CD8-positive, alpha-beta memory T cell (primary cell): ENCODE measurements at places on chromosomes 4 and X. TPM values are rescaled to one million over a fixed set of nuclear protein-coding genes. Genes with fewer than 3 reads are reported as not detected.

GRCh38 chr4:183289688-183290087, 30.4 kb downstream of the CLDN22 start:
- no peak for DNase-seq

- no peak for DNase-seq
Measured at GRCh38 chr4:70765368-70765767, 43.6 kb downstream of the RUFY3 start.

ETDB gene
- not detected for total RNA-seq

- DNase-seq: no peak
Measured at GRCh38 chrX:7689791-7690412, 153.1 kb upstream of the VCX start.

DNA sequence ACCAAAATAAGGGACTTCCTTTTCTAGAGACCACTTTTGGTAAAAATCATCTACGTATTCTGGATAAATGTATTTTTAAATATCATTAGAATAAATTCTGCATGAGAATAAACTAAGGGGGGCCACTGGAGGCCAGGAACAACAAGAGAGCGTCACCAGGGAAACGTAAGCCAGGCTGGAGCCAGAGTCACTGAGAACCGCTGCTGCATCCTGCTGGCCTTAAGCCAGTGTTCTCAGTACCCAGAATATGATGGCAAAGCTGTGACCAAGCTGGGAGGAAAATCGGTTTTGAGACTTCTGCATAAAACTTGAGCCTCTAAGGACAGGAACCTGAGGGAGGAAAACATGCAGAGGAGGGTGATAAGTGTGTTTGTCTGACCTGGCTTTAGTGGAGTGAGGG, 63.0 kb upstream of the FAM9A start:
- no peak for DNase-seq

DNA sequence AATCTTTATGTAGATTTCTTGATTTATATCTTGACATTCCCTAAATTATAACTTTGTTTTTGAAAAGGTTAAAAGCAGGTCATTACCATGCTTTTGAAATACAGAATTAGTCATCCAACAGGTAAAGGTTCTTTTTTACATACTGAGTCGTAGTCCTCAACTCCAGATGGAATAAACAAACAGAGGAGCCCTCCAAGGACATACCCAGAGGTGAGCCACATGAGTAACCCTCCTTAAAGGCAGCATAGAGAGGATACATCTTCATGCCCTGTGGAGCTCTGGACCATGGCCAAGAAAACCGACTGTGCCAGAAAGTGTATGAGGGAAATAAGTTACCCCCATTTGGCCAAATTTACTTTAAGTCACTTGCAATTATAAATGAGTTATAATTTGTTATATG, 95.3 kb upstream of the MCF2 start:
- no peak for DNase-seq

DNA sequence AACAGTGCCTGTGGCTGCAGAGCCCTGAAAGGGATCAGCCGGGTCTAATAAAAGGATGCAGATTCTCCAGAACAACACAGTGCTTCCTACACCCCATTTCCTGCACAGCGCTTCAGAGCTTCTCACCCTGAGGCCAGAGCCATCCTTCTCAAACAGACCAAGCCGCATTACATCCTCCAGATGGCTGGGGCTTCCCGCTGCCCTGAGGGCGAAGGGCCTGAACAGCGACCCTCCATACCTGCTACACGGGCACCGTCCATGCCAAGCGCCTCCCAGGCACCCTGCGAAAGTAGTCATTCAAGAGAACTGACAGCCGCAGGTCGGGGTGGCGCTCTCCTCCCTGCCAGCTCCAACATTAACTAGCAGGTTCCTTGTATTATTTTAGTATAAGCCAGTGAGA, 36.5 kb downstream of the ACOX3 start:
- DNase-seq: no peak

DNA sequence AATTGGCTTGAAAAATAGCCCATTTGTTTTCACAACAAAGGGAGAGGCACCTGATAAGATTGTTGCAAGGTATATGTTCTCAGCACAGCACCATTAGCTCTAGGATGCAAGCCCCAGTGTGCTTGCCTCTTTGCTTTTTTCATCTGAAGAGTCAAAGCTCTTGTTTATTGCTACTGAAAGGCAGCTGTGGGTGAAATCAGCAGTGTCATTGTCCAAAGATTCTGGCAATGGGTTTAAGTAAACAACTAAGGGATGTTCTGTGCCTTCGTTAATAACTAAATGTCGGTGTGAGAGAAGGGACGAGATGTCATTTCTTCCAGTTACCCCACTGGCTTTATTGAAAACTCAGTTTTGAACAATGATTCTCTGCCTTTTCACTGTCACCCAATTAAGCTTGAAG, 567.7 kb downstream of the KCNIP4 start:
- no peak for DNase-seq

GRCh38 chr4:56906489-56907393, 959 bp upstream of the REST start:
- DNase-seq: peak; percentile 6

DNA sequence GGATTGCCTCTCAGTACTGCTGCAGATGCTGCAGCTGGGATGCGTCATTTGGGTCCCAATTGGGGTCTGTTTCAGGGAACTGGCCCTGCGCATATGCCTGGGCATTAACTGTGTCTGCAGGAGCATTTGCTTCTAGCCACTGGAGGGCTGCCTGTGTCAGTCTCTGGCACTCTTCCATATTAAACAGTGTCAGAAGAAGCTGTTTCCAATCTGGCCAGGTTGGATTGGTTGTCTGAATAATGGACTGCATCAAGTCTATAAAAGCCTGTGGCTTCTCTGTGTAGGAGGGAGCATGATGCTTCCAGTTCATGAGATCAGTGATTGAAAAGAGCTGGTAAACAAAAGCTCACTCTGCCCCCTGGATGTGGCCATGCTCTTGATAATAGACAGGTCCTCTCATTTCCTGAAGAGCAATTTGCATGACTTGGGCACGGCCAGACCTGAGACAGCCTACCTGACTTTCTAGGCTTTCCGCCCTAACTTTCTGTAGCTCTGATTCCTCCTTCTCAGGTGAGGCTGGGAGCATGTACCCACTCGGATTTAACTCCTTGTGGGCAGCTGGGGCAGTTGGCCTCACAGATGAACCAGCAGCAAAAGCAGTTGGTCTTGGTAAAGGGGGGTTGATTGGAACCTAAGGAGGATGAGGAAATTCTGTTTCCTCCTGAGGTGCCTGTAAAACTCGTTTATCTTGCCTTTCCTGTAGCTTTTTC, 29.2 kb downstream of the SULT1E1 start:
- DNase-seq: no peak

DNA sequence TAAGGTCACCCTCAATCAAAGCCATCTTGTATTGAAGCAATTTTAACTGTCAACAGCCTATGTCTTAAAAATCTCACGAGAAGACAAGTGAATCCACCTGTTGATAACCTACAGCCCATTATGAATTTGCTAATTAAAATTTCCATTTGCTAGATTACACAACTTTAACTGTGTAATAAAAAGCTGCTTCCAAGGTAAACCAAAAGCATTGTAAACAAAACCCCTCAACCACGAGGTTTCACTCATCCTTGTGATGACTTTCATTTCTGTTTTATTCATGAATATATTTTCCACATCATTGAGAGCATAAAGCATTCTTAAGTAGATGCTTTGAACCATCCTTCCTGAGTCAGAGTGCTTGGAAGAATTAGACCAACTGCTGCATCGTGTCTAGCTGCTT, 217.5 kb upstream of the GYPA start:
- DNase-seq: no peak

CYBB gene
- 3.0 TPM for total RNA-seq

DNA sequence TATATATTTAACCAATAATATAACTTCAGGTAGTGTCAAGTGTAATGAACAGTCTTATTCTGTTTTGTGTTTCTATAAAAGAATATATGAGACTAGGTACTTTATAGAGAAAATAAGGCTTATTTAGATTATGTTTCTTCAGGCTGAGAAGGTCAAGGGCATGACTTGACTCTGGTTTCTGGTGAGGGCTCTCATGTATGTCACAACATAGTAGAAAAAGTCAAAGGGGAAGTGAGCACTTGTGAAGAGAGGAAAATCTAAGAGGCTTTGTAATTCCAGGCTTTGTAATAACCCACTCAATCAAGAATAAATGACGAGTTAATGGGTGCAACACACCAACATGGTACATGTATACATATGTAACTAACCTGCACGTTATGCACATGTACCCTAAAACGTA, 27.6 kb downstream of the PRR32 start:
- DNase-seq: no peak

- DNase-seq: no peak
Measured at GRCh38 chr4:1504595-1505500, 98.6 kb upstream of the NKX1-1 start.

- no peak for DNase-seq
Measured at GRCh38 chrX:85611926-85612325, 232.5 kb upstream of the POF1B start.

ANOS1 gene
- not detected for total RNA-seq

FAM184B gene
- total RNA-seq: not detected

GRCh38 chr4:152342293-152342692, 193.6 kb downstream of the FBXW7 start:
- DNase-seq: no peak

GRCh38 chrX:75086731-75087195, 69.3 kb downstream of the ABCB7 start:
- DNase-seq: no peak

- no peak for DNase-seq
Measured at GRCh38 chr4:153294631-153295030, 49.9 kb upstream of the MND1 start.

GRCh38 chrX:23832721-23833120, 49.7 kb downstream of the SAT1 start:
- DNase-seq: no peak

DNA sequence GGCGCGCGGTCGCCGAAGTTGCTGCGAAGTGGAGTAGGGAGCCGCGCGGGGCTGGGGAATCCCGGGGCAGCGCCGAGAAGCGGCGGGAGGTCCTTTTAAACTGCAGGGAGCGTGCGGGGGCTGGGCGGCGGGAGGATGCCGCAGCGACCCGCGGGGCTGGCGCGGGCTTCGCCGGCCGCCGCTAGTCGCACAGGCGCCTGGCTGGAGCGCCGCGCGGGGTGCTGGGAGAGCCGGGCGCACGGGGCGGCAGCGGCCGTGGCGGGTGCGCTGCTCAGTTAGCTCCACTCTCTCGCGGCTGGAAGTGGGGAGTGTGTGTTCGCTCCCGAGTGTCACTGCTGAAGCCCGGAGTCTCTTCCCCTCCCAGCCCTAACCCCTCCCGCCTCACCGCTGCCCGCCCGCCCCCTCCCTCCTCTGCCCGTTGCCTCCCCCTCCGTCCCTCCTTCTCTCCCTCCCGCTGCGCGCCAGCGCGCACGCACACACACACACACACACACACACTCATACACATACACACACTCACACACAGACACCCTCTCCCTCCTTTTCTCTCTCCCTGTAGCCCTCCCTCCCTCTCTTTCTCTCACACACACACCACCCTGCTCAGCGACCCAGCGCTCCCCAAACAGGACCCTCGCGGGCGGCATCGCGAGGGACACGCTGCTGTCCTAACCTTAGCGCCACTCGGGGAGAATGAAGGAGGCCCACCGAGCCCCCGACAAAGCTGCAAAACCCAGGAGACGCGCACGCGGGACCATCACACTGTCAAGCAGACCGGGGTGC, at the start of gene NDNF:
TSS of gene NDNF (minus strand) at position 312 of the 780 bp plus-strand sequence. CDS start 26,698 bp downstream, outside the sequence.
- peak; percentile 47 for DNase-seq

DNA sequence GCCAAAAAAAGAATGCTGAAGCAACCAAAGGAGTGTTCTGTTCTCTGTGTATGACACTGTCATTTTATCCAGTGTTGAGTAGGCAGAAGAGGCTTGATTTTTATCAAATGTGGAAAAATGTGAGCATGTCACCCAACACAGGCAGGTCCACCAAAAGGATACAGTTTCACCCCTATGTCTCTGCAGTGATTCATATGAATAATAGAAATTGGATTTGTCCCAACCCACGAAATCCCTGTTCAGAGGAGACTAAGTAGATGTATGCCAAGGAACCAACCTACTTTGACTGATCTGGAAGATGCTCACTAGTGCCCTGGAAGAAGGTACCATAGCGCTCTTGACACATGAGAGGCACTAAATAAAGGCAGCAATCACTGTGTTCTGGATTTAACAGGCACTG, 72.5 kb downstream of the FGF13 start:
- no peak for DNase-seq

BANK1 gene
- total RNA-seq: not detected

DNA sequence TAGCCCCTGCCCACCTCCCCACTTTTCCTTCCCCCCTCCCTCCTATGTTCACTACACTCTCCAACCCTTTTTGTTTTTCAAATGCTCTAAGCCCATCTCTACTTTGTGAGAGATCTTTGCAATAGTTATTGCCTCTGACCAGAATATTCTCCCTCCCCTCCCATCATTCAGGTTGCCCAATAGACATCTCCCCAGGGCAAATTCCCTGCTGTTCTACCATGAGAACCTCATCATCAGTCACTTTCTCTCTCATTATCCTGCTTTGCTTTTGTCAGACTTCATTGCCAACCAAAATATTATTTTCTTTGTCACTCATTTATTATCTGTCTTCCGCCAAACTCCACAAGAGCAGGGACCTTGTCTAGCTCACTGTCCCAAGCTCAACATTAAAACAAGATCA, 268.2 kb upstream of the PPARGC1A start:
- DNase-seq: no peak

DNA sequence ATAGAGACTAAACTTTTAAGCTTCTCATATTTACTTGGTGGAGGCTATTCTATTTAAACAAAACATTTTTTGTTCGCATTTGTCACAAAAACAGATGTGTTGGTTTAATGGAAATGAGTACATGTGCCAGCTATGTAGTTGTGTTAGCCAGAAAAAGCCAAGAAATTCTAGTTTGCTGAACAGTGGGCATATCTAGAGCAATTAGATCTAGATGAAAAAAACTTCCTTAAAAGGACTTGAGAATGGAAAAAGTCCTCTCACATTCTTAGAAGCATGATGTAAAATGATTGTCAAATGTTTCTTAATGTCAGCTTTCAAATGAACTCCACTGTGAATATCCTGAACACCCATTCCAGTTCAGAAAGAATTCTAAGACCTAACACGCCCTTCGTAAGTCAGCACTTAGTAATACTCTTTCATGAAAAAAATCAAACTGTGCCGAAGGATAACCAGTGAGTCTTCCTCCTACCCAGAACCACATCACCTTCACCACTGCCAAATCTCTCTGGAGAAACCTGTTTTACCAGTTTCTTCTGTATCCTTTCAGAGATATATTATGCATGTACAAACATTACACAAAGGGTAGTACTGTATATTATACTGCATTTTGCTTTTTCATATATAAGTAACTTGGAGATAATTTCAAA, 28.2 kb downstream of the PHKA1 start:
- no peak for DNase-seq

CXXC4 gene
- total RNA-seq: not detected

GRCh38 chrX:34886011-34886410, 56.6 kb upstream of the FAM47B start:
- DNase-seq: no peak

DNA sequence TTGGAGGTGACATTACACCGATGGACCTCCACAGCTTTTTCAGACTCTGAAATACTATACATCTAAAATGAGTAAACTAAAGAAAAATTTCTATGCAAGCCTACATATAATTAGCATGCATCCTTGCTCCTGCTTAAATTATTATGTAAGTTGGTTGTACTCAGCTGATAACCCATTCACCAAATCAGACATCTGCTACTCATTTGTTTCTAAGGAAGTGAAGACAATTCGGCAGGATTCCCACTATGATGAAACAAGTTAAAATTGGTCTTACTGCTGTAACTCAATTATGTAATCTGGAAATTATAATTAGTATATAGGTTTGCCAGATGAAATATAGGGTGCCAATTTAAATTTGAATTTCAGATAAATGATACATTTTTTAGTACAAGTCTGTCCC, 59.5 kb upstream of the FGF13 start:
- no peak for DNase-seq
